ENCODE measurements at places on chromosomes 12 and 14.

GRCh38 chr12:39804479-39804878 is 184.9 kb upstream of the ABCD2 start:
- no peak for DNase-seq

DNA sequence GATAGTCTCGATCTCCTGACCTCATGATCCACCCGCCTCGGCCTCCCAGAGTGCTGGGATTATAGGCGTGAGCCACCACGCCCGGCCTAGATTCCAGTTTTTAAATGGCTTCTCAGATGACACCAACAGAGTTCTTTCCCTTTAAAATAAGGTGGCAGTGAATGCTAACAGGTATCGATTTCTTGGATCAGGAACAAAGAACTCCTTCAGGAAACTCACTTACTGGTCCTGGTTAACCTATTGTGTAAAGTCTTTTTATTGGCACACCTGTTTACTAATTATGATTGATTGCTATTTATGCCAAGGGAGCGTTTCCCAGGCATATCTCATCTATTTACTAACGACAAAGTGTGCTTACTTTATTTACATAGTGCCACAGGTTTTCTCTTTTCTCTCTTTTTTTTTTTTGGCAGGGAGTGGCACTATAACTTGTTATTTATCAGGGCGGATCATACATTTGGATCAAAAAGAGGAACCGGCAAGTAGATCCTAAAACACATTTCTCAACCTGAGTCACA is 89.7 kb downstream of the GLT1D1 start:
- DNase-seq = no peak

GRCh38 chr14:106309423-106309822 is 783.0 kb downstream of the TMEM121 start:
- DNase-seq = no peak

DNA sequence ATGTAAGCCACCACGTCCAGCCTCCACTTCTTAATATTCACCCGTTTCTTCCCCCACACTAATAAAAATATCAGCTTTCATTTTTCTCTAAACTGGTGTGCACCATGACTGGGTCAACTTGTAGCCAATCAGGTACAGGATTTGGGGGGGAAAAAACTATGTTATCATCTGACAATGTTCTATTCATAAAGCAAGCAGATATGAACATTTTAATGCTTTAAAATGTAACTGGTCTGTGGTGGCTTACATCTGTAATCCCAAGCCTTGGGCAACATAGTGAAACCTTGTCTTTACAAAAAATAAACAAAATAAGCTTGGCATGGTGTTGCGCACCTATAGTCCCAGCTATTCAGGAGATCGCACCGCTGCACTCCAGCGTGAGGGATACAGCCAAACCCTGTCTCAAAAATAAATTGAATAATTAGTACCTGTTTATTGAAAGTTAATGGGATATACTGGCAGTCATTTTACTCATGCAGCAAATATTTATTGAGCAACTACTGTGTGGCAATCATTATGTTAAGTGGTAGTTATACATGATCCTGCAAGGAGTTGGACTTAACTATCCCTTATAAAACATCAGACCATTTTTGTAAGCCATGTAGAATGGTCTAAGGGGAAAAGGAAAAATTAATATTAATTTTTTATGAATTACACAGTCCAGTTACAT is 15.3 kb upstream of the ITPR2 start:
- peak; percentile 10 for DNase-seq

DNA sequence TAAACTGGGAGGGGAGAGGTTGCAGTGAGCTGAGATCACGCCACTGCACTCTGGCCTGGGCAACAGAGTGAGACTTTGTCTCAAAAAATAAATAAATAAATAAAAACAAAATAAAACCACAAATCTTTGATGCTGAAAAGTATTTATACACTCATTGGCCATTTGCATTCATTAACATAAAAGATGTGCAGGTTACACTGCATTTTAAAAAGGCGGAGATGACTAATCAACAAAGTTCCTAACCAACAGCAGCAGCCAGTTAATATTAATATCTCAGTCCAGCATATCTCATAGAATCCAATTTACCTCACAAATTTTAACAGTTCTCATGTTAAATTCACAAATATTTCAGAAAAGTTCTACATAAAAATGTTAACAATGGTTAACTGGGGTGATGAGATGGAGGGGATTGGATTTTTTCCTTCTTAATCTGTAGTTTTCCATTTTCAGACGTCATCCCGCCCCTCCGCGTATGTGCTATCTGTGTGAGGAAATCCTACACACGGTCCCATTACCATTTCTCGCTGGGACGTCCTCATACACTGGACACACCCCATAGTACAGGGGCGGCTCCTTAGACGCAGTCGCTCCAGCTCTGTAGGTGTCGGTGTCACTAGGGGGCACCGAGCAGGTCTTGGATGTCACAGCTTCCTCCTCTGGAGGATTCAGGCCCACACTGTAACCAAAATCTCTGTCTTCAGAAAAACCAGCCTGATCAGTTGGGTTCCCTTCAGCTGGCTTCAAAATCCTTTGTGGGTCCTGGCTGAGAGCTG is 7.3 kb downstream of the ANKLE2 start:
- no peak for DNase-seq

DNA sequence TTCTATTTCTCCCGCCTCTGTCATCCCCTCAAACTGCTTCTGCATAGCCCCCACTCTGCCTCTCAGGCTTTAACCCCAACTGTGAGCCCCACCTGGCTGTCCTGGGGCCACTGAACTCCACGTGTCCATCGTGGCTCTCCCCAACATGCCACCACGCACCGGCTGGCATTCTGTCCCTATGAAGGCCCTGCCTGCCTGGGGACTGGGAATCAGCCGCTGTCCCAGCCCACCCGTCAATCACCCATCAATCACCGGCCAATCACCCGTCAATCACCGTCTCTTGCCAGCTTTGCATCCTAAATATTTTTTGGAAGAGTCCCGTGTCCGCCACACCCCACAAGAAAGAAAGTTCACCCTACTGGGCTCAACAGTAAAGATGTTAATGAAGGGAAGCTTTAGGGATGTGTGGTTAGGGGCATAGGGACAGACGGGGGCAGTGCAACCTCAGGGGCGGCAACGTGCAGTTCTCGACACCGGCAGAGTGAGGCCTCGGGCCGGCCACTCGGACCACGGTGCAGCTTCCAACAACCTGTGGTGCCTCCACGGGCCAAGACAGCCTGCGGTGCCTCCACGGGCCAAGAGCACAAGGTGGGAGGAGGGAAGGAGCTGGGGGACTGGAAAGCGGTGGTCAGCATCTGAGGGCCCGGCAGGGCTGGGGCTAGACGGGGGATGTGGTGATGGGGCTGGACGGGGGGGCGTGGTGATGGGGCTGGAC is 85.6 kb downstream of the GALNT9 start:
- no peak for DNase-seq

DNA sequence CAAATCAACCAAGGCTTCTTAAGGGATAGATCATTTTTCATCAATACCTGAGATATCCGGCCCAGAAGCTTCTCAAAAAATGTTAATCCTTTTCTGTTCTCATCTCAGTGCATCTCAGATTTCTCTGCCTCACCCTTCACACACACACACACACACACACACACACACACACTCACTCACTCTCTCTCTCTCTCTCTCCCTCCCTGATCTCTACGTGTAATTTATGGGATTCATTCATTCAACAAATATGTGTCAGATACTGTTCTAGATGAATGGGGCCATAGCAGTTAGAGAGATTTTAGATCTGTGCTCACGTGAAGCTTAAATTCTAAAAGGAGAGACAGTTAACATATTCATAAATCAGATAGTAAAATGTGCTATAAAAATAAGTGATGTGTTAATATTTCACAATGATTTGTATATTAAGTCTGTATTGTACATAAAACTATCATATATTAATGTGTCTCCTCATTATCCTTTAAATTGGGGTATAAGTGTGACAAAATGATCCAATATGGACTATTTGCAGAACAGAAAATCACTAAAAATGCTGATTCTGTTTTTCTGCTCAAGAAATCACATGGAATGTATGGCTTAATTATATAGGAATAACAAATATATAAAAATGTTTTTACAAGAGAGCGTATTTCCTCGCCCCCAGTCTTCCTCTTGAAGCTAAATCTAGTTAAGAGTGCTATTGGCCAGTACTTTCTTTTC is 7.3 kb upstream of the FRMD6 start:
- no peak for DNase-seq

GRCh38 chr14:102189874-102190273 is 50.2 kb downstream of the WDR20 start:
- no peak for DNase-seq

GRCh38 chr14:23639048-23639890 is 3.1 kb downstream of the DHRS2 start:
- DNase-seq = no peak

DNA sequence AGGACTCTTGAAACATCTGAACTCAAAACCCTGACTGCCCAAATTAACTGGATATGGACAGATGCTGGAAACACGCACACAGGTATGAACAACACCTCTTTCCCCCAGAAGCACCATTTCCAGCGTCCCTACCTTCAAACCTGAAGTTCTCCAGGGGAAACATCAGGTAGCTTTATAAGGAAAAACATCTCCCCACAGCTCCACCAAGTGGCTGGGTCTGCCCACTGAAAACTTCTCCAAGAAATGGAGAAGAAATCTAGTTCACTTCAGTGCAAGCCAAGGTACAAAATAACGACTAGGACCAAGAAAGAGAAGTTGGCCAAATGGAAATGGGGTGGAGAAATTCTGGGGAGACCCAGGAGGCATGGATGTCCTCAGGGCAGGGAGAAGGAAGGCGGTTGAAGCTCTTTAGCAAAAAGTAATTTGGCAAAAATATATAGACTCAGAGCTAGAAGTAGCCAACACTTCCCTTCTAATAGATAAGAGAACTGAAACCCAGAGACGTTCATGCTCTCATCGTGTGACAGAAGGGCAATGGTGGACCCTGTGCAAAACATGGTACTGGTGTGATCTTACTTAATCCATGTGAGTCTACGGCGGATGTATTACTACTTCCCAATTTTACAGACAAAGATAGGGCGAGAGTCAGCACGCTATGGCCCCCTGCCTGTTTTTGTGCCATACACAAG is 10.5 kb upstream of the NUAK1 start:
- DNase-seq = no peak

DNA sequence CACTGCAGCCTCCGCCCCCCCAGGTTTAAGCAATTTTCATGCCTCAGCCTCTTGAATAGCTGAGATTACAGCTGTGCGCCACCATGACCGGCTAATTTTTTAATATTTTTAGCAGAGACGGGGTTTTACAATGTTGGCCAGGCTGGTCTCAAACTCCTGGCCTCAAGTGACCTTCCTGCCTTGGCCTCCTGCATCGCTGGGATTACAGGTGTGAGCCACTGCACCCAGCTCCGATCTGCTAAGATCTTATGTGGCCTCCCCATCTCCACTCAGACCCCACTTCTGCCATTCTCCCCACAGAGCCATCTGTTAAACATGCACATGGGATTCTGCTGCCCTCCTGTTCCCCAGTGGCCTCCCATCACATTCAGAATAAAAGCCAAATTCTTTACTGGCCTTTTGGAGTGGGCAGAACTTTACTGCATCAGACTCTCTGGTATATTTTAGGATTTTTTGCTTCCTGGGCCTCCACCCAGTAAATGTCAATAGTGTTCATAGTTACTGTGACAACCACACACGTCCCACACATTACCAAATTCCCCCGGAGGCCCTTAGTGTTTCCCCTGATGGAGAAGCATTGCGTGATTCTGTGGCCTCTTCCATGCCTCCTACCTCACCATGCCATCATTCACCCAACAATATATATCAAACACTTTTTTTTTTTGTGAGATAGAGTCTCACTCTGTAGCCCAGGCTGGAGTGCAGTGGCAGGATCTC is 96.3 kb downstream of the PTPN11 start:
- DNase-seq = no peak

DNA sequence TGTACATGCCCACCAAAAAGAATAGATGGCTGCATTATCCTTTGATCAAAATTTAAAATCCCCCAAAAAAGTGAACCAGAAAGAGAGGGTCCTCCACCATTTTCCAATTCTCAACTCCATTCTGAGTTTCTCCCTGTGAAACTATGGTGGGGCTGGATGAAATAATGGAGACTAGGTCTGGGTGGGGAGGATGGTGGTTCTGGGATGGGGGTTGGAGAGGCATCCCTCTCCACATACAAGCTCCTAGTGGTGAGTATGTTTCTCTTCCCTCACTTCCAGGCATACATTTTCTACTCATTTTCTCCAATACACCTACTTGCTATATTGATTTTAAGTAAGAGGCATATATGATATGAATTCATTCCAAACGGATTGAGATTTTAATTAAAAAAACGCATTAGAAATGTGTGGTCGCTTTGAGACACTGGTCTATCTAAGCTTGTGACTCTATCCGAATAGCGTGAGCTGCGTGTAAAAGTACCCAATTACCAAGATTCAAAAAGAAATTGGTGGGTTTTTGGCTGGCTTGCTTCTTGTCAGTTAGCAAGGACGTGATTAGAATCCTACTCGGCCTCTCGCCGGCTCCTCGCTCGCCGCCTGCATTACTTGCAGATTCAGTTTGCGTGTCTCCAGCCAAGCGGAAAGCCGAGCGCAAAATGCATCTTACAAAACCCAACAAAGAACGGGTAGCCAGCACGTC is 3.4 kb downstream of the ASCL1 start:
- no peak for DNase-seq

DNA sequence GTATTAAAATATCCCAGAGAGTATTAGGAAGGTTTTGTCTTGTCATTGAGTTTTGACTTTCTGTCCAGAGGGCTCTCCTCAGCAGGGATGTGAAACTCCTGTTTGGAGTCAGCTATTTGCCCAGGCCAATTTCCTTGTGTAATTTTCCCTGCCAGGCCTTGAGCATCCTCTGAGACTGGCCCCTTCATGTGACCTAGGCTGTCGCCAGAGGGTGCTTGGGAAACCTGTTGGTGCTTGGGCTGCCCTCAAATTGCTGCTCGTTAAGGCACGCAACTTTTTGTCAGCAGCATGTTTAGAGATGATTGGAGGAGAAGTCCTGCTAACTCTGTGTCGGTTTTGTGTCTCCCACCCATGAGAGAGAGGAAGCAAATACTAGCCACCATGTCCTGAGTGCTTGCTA is 39.1 kb downstream of the IQSEC3 start:
- no peak for DNase-seq

GRCh38 chr14:97282210-97283004 is 485.2 kb downstream of the VRK1 start:
- DNase-seq = no peak

- DNase-seq = no peak
Measured at GRCh38 chr12:47223848-47224213, 144.1 kb upstream of the AMIGO2 start.

- no peak for DNase-seq
Measured at GRCh38 chr12:68439368-68440045, 107.3 kb upstream of the MDM1 start.

DNA sequence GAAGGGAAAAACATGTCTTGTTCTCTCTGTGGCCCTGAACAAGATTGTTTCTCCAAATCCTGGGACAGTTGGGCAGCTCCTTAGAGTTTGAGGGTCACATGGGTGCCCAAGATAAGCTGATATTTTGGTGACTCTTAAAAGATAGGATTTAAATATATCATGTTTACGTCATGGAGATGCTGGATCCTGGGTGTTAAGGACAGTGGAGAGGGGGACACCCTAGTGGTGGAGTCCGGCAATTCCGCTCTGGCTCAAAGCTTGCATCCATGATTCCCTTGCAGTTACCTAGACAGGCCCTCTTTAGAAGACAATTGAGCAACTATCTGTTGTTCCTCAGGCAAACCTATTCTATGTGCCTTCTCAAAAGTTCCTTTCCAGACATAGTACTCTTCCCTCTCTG is 101.8 kb downstream of the CMKLR1 start:
- no peak for DNase-seq

- no peak for DNase-seq
Measured at GRCh38 chr14:71961972-71962371, 29.7 kb downstream of the RGS6 start.

- DNase-seq = no peak
Measured at GRCh38 chr12:4331842-4332241, 10.8 kb downstream of the TIGAR start.

- DNase-seq = no peak
Measured at GRCh38 chr12:24608637-24609285, 340.1 kb downstream of the BCAT1 start.
